Stimulated activated CD4-positive, alpha-beta T cell treated with anti-CD3 and anti-CD28 coated beads, Interleukin-2, amount 100 ng/mL, for 24 hours (primary cell): ENCODE measurements at places on chromosomes 4 and X.

GRCh38 chrX:154774622-154775021 lies 12.0 kb downstream of the DKC1 start:
- DNase-seq: no peak

DNA sequence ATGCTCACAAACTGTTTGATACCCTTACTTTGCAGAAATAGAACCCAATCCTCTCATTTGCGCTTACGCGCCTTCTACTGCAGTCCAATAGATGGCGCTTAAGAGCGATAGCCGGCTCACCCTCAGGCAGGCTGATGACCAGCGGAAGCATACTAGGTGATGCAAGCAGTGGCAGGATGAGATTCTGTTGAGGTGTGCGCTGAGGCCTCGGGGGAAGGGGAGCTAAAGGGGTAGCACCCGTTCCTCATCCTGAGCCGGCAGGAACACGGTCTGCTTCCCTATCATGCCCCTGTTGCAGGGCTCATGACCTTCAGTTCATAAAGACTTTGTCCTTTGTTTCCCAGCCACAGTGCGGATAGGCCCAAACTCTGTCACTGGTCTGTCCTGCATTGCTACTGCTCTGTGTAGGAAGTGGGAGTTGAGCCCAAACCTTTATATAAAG lies 628.9 kb downstream of the TLL1 start:
- peak; percentile 3 for DNase-seq

DNA sequence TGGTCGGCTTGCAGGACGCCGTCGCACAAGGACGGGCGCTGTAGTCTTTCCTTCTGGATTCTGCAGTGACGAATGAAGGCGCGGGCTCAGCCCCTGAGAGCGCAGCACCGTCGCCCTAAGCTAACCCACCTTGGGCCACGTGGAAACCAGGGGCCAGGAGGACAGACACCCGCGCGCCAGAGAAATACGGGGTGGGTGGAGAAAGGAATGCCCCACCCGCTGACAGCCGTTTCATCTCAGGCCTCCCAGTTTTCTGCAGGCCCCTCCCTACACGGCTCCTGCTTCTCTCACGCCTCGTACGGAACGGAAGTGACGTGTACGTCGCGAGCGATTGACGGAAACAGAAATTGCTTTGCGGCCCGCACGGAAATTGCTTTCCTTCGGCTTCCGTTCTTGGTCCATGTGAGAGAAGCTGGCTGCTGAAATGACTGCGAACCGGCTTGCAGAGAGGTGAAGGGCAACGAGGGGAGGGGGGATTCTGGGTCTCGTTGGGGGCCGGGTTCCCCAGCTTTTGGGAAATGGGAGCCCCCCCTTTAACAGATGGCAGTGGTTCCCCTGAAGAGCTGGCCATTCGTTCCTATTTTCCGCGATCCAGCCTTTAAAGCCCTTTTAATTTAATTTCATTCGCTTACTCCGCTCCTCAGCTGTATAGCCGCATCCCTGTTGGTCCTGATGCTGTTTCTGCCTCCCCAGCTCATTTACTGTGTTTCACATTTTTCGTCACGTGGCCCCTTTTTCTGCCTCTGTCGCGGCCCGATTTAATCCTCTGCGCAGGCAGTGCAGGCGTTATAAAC lies at the start of gene UTP14A:
UTP14A (plus strand) TSS at position 378 of the 794 bp plus-strand sequence; CDS start at position 425, 47 bp downstream.
- DNase-seq: peak; percentile 81

- no peak for DNase-seq
These were observed 168.2 kb downstream of the C4orf33 start for GRCh38 chr4:129264008-129264657.

GRCh38 chrX:49067285-49068120 lies 6.3 kb downstream of the PRAF2 start:
- DNase-seq: no peak

DNA sequence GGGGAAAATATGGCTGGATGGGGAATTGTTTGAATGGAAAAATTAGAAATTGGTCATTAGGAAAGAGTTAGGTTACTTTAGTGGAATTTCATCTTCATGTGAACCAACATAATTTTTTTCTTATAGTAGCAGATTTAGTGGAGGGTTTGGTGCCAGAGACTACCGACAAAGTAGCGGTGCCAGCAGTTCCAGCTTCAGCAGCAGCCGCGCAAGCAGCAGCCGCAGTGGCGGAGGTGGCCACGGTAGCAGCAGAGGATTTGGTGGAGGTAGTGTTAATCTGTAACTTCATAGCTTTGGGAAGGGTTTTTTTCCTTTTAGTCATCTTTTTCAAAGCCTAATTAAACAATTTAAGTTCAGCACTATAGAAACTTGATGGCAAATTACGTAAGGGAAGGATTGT lies 13.2 kb downstream of the DDX3X start:
- DNase-seq: no peak

GRCh38 chr4:184329659-184330400 lies 112.2 kb upstream of the ENPP6 start:
- DNase-seq: no peak

GRCh38 chrX:138890491-138890890 lies 179.0 kb upstream of the FGF13 start:
- no peak for DNase-seq

GRCh38 chr4:54165438-54165837 lies 63.7 kb upstream of the PDGFRA start:
- DNase-seq: no peak

DNA sequence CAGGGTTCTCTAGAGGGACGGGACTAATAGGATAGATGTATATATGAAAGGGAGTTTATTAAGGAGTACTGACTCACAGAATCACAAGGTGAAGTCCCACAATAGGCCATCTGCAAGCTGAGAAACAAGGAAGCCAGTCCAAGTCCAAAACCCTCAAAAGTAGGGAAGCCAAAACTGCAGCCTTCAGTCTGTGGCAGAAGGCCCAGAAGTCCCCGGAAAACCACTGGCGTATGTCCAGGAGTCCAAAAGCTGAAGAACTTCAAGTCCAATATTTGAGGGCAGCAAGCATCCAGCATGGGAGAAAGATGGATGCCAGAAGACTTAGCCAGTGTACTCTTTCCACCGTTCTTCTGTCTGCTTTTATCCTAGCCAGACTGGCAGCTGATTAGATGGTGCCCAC lies 227.2 kb downstream of the KCTD8 start:
- DNase-seq: no peak

DNA sequence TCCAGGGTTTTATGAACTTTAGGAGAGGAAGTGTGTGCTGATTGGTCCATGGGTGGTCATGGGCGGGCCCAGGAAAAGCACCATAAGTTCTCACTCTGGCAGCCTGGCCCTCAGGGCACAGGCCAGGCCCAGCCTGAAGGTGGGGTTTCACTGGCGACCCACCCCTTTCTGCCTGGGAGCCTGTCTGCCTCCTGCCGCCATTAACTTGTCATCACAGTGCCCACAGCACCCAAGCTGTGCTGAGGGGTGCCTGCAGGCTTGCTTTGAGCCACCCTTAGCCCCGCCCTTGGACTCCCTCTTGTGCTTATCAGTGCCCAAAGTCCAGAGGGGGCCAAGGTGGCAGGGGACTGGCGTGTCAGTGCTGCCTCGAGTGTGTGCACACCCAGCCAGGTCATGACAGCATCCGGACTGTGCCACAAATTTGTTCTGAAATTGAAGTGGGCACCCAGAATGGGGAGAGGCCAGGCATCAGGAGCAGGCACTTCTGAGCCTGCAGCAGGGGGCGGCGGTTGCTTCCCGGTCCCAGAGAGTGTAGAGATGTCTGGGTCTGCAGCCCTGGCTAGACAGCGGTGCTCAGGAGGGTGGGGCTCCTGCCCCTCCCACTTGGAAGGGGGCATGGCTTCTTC lies 455.6 kb downstream of the TMA16 start:
- DNase-seq: no peak

DNA sequence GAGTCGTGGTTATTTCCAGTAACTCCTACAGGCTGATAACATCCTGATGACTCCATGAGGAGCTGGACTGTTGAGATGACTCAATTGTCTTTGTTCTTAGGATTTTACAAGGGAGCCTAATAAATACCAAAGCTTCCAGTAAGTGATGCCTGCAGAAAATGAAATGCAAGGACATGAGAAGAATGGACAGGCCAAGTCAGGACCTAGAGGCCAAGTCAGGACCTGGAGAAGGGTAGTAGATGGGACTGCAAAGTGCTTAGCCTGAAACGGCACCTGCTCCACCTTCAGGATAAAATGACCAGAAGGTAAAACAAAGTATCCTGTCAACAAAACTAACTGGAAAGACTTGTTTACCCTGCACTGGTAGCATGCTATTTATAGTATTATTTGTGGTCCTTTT lies 6.4 kb upstream of the SLC10A6 start:
- no peak for DNase-seq

GRCh38 chrX:20361081-20361889 lies 94.6 kb upstream of the RPS6KA3 start:
- no peak for DNase-seq

GRCh38 chr4:53709693-53710092 lies 118.4 kb upstream of the LNX1 start:
- no peak for DNase-seq

GRCh38 chr4:100926039-100926717 lies 408.4 kb upstream of the EMCN start:
- no peak for DNase-seq

DNA sequence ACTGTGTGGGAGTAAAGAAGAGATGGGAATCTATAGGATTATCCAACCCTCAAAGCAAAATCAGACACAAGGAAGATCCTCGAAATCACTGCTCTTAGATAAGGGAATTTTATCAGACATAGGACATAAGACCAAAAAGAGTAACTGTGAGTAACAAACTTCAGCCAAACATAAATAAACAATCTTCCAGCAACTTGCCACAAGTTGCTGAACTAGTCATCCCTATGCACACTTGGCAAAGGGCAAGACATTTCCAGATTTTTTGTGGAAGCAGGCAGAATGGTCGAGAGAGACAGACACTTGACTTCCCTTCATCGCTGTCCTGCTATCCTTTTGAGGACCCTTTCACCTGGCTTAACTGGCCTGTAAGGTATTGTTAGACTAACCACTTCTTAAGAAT lies 89.6 kb downstream of the KCNIP4 start:
- DNase-seq: no peak

GRCh38 chr4:167715176-167715575 lies 377.2 kb upstream of the ANXA10 start:
- no peak for DNase-seq

- DNase-seq: no peak
These were observed 23.1 kb upstream of the DHRSX start for GRCh38 chrX:2523911-2524310.

DNA sequence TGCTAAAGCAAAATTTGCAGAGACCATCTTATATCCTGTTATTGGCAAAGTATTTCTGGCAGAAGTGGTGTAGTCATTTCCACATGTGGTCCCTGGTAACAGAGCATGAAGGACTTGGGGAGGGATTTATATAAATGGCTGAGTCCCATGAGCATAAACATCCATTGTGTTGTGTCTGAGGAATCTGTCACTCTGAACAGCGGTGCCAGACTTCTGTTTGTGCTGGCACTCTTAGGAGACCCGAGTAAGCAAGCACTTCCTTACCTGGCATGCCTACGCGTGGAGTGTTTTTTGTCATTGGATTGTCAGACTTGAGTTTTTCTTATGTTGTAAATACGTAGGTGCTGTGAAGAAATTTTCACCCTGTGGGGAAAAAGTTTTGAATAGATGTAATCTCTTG lies 285.9 kb downstream of the ARHGAP10 start:
- DNase-seq: no peak

DNA sequence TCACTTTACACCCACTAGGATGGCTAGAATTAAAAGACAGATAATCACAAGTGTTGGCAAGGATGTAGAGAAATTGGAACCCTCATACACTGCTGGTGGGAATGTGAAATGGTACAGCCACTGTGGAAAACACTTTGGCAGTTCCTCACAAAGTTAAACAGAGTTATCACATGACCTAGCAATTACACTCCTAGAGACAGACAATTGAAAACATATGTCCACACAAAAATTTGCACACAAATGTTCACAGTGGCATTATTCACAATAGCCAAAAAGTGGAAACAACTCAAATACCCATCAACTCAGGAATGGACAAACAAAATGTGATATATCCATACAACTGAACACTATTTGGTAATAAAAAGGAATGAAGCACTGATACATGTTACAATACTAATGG lies 5.7 kb downstream of the ZNF280C start:
- no peak for DNase-seq

DNA sequence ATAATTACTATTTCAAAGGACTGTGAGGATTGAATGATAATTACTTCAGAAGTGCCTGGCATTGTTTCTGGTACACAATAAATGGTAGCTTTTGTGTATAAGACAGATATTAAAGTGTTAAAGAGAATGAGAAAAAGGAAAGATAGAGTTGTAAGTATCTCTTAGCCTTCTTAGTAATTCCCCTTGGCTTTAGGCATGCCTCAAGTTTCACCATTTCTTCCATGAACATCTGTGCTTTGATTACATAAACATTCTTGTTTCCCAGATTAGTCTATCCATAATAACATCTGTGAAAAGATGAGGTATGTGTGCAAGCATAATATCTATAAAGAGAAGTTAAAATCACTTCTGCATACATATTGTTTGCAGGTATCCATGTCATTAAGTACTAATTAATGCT lies 230.9 kb upstream of the TEX13A start:
- DNase-seq: no peak
